Trophoblast cell (in vitro differentiated cells and primary cell): ENCODE measurements at places on chromosomes 4 and X.

DNA sequence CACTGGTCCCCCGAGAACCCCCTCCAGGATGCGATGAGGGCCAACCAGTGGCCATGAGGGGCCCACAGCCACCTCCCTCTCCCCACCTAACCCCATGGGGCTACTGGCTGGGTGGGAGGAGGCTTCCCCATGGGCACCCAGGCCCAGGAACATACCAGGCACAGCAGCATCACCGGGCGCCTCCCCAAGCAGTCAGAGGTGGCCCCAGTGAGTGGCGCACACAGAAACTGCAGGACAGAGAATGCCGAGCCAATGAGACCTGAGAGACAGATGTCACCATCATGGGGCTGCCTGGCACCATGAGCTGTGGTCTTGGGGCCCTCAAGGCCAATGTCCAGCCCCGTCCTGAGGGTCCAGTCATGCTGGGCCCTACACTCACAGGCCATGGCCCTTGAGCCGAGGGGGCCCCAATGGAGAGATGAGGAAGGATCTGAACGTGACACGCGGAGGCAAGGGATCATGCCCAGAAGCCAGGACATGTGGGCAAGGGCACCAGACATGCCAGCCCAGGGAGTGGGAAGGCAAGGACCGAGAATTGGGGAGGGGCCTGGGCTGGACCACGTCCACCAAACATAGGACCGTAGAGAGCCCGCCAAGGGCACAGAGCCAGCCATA lies 30.1 kb downstream of the NOP14 start:
- no peak for DNase-seq
- H3K4me3 ChIP-seq, result no peak overlapping the region
- no peaks in the 10 kb centered on the region for H3K27me3 ChIP-seq

DNA sequence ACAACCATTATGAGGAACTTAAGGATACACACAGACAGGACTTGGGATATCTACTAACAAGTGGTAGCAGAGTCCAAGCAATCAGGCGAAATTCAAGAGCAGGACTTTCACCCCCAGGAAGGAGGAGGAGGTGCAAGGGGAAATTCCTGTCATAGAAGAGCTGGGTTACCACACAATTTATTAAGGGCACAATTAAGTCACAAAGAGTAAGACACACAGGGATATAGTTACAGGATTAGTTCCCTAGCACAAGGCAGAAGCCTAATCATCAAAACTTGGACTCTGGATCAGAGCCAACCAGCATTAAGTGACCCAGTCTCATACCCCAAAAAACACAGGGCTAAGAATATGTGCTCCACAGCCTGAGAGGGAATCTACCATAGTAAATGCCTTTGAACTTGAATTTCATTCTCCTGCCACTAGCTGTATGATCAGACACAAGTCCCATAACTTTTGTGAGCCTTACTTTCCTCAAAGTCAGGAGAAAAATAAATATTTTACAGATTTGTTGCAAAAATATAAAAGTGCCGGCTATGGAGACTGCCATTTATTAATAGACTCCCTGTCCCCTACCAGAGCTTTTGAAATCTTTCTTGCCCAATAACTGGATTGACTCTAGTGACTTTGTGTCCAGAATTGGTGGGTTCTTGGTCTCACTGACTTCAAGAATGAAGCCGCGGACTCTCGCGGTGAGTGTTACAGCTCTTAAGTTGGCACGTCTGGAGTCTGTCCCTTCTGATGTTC lies 87.0 kb downstream of the SYNPO2 start:
- DNase-seq, result no peak
- H3K4me1 ChIP-seq, result no peaks in the 10 kb centered on the region
- H3K4me3 ChIP-seq, result no peak overlapping the region
- no peaks in the 10 kb centered on the region for H3K27me3 ChIP-seq

DNA sequence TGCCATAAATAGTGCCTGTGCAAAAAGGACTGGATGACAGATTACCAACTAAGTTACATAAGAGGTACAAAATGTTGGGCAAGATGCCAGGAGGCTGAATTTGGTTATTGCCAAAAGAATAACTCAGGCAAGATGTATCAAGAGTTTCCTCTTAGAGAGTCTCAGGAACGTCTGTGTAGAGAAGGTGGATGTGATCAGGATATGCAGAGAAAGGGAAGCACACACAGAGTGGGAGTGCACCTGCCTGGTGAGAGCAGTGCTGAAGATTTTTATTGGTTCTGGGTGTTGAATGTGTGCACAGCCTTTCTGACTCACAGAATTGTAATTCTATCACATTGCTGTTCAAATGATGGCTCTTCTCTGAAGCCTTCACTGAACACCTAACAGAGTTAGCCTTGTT lies 156.8 kb upstream of the HS3ST1 start:
- H3K4me1 ChIP-seq, result no peaks in the 10 kb centered on the region
- no peak overlapping the region for H3K4me3 ChIP-seq
- DNase-seq, result no peak
- no peaks in the 10 kb centered on the region for H3K36me3 ChIP-seq
- H3K27me3 ChIP-seq, result no peaks in the 10 kb centered on the region

GRCh38 chr4:133593764-133594163 lies 444.7 kb downstream of the PCDH10 start:
- no peaks in the 10 kb centered on the region for H3K36me3 ChIP-seq
- no peak overlapping the region for H3K27ac ChIP-seq
- H3K27me3 ChIP-seq, result no peaks in the 10 kb centered on the region
- no peak for DNase-seq

DNA sequence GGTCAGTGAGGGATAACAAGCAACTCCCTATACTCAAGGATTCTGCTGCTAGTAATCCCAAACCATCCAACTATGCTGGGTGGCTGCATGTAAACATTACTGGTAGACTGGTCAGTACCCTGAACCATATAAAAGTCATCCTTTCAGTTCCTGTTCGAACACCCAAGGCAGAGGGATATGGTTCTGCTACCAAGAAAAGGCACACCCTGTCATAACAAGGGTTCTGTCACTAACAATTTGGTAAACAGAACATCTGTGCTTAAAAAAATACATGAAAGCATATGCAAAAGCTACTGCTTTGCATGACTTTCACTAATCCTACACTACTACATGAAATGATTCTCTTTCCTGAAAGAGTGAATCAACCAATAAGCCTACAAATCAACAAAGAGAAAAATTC lies 76.8 kb upstream of the MCF2 start:
- no peaks in the 10 kb centered on the region for H3K4me1 ChIP-seq
- H3K27ac ChIP-seq, result no peak overlapping the region
- DNase-seq, result no peak

GRCh38 chrX:136130931-136131833 lies 16.2 kb upstream of the FHL1 start:
- peak; percentile 13 for DNase-seq
- H3K4me1 ChIP-seq, result no peaks in the 10 kb centered on the region
- H3K27ac ChIP-seq, result no peak overlapping the region
- H3K36me3 ChIP-seq, result no peaks in the 10 kb centered on the region

DNA sequence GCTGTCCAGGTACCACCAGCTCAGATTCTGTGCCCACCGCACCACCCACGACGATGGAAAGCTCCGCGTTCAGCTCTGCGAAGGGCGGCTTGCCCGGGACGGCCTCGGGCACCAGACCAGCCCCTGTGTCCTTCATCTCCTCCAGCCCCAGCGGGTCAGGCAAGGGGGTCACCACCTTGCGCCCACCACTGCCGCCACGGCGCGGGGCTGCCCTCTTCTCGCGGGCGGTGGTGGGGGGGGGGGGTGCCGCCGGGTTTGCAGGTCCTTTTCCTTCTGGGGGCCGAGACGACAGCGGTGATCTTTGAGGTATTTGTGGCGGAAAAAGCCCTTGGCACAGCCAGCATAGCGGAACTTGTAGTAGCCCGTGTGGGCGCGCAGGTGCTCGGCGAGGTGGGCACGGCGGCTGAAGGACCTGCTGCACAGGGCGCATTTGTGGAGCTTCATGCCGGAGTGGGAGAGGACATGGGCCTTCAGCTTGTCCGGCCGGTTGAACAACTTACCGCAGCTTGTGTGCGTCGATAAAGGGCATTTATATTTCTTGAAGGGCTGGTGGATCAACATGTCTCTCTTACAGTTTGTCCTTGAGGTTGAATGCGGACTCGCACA lies 50.9 kb downstream of the CFAP299 start:
- no peak for DNase-seq
- no peaks in the 10 kb centered on the region for H3K27me3 ChIP-seq
- H3K4me1 ChIP-seq, result no peaks in the 10 kb centered on the region
- H3K36me3 ChIP-seq, result no peaks in the 10 kb centered on the region

DNA sequence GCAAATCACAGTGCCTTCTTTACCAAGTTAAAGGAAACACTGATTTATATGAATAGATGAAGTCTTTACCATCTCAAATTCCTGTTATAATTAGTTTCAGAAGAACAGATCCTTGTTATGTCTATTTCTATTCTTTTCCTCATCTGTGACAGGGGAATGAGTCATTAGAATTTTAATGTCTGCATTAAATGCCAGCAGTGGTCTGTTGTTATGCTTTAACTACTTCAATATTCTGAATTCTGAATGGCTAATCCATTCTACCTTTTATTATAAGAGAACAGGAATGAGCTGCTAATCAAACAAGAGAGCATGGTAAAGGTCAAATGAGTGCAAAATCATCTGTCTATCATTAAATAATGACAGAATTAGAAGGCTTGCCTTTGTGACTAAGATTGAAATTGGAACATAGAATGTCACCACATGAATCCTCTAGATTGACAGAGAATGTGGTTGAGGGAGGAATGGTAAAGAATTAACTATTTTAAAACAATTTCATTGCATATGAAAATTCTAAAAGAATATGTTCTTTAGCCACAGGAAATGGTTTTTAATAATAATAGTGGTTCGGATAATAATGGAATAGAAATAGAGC lies 935.5 kb downstream of the ADGRL3 start:
- H3K4me1 ChIP-seq, result no peaks in the 10 kb centered on the region
- H3K36me3 ChIP-seq, result no peaks in the 10 kb centered on the region
- DNase-seq, result no peak
- no peak overlapping the region for H3K4me3 ChIP-seq
